Smooth muscle cell of bladder (primary cell): ENCODE measurements at places on chromosomes 5 and 9. TPM values are rescaled to one million over a fixed set of nuclear protein-coding genes. Genes with fewer than 3 reads are reported as not detected.

Gene MARCHF11
- total RNA-seq = not detected in 2 replicates

Gene IRX1
- 0.09 TPM in 1 of 2 replicates, not detected in the other for total RNA-seq

Gene GRK6
- total RNA-seq = 17.5 and 23.2 TPM in 2 replicates

Gene EIF4E1B
- total RNA-seq = not detected in 2 replicates

Gene GALNT12
- total RNA-seq = 60.0 and 76.2 TPM in 2 replicates

Gene CDX1
- total RNA-seq = under 0.01 and 0.09 TPM in 2 replicates

Gene SLC25A48
- not detected in 2 replicates for total RNA-seq

Gene CCDC183
- 0.28 and 0.46 TPM in 2 replicates for total RNA-seq

Gene DBH
- not detected in 2 replicates for total RNA-seq

Gene GABRB2
- total RNA-seq = under 0.01 TPM in 1 of 2 replicates, not detected in the other

Gene MEGF10
- 0.14 TPM in 1 of 2 replicates, not detected in the other for total RNA-seq

Gene PKN3
- 0.55 and 0.85 TPM in 2 replicates for total RNA-seq

Gene PRDM9
- total RNA-seq = not detected in 2 replicates

Gene CLPTM1L
- 249 and 357 TPM in 2 replicates for total RNA-seq

Gene PCDHGA10
- total RNA-seq = 4.3 and 5.4 TPM in 2 replicates
